Stimulated activated CD8-positive, alpha-beta memory T cell treated with anti-CD3 and anti-CD28 coated beads, Interleukin-12 subunit alpha, Interleukin-12 subunit beta, amount 100 ng/mL, for 1 hour (primary cell): ENCODE measurements at places on chromosomes 13 and 19.

DNA sequence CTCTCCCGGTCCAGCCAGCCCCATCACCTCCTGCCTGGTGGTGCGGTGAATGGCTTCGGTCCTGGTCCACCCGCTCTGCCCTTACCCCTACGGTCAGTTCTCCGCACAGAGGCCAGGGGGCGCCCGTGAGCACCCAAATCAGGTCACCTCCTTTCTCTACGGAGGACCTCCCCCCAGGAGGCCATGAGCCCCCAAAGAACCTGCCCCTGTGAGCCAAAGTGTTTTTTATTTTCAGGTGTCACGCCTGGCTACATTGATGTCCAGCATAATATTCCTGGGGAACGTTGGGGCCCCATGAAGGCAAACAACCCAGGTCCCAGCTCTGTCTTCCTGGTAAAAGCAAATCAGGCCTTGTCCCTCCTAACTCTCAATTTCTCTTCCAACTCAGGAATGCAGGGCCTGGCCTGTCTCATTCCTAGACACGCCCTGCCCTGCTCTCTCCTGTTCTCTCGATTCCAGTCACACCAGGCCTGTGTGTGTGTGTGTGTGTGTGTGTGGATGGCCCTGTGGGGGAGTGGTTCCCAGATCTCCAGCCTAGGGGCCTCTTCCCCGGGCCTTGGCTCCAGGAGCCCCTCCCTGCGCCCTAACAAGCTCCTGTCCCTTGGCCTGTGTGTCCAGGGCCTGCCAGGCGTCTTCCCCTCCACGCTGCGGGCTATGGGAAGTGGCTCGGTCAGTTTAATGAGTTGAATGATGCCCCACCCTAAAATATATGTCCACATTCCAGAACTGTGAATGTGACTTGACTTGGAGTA is 9.7 kb upstream of the GIPC1 start:
- DNase-seq = peak; percentile 57

DNA sequence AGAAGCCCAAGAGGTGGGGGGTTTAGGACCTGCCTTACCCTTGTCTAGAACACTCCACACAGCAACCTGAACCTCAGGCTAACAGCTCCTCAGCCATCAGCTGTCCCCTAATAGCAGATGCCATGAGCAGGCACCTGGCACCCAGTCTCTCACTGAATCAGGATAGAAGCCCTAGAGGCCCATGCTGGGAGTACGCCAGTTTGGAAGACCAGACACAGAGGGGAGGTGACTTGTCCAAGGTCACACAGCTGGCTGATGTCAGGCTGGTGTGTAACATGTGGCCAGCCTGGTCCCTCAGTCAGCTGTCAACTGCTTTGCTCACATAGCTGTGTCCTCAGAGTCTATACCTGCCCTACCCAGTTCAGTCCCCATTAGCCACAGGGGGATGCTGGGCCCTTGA is 12.8 kb upstream of the SAMD1 start:
- no peak for DNase-seq

DNA sequence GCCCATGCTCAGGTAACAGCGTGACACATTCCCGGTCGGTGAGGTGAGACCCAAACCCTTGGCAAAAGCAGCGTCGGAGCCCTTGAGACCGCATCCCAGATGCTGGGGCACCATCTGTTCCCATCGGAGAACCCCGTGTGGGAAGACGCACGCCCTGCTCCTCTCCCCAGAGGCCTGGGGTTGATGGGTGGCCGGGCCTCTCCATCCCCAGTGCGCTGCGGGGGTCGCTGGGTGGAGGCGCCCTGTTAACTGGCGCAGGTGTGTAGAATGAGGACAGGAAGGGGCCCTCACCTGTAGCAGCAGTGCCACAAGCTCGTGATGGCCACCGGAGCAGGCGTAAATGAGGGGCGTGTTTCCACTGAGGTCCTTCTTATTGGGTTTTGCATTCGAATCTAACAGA is 24.6 kb downstream of the PDCD5 start:
- DNase-seq = no peak

- peak; percentile 32 for DNase-seq
Measured at GRCh38 chr19:1767464-1767933, 14.2 kb downstream of the ONECUT3 start.

DNA sequence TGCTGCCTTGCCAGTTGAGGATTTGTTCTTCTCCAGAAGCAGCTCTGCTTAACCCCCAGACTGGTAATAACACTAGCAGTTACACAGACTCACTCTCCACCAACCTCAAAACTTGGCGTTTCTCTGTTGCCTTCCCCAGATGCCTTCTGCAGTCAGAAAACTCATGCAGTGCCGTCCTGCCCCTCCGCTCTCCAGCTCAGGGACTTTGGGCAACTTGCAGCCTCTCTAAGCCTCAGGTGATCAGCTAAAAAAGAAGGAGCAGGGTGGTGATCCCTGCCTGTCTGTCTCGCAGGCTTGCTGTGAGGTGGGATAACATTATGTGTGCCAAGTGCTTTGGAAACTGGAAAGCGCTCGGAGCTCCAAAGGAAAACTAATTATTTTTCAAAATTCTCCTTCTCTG is 391.6 kb downstream of the HS6ST3 start:
- DNase-seq = no peak

GRCh38 chr13:25136880-25137787 is 35.0 kb downstream of the AMER2 start:
- DNase-seq = no peak

GRCh38 chr13:97125810-97126738 is 96.1 kb upstream of the MBNL2 start:
- DNase-seq = no peak

GRCh38 chr19:35330475-35330874 is 1.5 kb downstream of the CD22 start:
- DNase-seq = no peak

GRCh38 chr19:38629568-38629967 is 10.6 kb downstream of the EIF3K start:
- no peak for DNase-seq

DNA sequence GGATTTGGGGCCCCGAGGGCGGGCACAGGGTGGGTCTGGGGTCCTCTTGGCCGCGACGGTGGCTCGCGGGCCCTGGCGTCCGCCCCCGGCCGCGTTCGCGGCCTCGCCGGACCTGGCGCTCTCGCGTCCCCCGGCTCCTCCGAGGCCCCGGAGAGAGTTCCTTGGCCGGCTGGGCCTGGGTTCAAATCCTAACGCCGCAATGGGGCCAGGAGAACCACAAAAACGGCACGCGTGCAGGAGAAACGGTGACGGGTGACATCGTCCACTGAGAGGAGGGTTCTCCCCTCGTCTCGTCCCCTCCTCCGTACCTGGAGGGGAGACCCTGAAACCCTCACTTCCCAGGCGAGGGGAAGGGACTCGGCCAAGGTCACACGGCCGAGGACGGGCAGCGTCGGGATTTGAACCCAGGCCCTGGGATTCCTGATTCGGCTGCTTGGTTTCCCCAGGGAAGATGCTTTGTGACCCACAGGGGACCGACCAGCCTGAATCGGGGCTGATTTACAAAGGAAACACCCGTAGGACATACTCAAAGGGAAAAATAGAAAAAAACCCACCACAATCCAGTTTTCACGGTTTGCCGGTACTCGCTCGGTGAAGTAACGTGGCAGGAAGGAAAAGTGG is 624 bp downstream of the SAFB start:
- no peak for DNase-seq

GRCh38 chr19:49837425-49837824 is 13.5 kb upstream of the PTOV1 start:
- DNase-seq = no peak
